ENCODE measurements at places on chromosomes 6 and 20. TPM values are rescaled to one million over a fixed set of nuclear protein-coding genes. Genes with fewer than 3 reads are reported as not detected.

DNA sequence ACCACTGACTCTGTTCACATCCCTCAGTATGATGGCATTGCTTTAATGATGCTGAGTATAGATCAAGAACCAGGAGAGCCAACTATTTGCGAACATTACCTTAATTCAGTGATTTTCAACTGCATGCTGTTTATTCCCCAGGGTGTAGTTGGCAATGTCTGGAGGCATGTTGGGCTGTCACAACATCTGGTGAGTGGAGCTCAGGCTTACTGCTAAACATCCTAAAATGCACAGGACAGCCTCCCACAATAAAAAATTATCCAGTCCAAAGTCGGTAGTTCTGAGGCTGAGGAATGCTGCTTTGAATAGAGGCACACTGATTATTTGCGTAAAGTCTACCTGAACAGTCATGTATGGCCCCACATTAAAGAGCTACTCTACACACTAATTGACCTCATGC, 94.8 kb upstream of the OPRM1 start:
- no peak for DNase-seq

Gene GLP1R
- total RNA-seq: not detected

GRCh38 chr6:55524441-55524840, 54.6 kb downstream of the HMGCLL1 start:
- DNase-seq: no peak

Gene SLC17A2
- total RNA-seq: not detected

Gene TFAP2C
- 4.5 TPM for total RNA-seq

DNA sequence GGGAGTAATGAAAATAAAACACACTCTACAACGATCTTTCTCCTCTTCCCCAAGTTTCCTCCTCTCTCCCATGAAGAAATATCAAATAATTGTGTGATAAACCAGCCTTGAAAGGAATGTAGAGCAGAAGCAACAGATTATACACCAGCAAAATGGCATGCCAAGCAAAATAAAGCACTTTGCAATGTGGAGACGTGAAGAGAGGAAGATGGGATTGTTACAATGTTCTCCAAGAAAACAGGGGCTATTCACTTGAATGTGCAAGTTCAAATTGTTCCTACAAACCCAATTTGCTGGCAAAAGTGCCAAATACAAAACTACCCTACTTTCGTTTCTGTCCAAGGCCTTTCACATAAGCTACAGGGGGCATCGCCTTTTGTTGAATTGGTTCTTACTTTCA, 185.1 kb downstream of the PDE7B start:
- DNase-seq: no peak

- no peak for DNase-seq
Observed at GRCh38 chr20:59378396-59378795, 78.0 kb downstream of the EDN3 start.
